SJSA1 (cell line): ENCODE measurements at places on chromosomes 6 and 20. TPM values are rescaled to one million over a fixed set of nuclear protein-coding genes. Genes with fewer than 3 reads are reported as not detected.
A peak's percentile ranks its signal among the peaks of the same experiment; 100 is the strongest.

Gene EPPIN
- not detected in 2 replicates for total RNA-seq

Gene UNC5CL
- 0.47 TPM in 1 of 2 replicates, not detected in the other for total RNA-seq

GRCh38 chr6:108807928-108808327 lies 40.3 kb upstream of the ARMC2 start:
- DNase-seq, result no peak

Gene LAMP5
- total RNA-seq, result not detected in 2 replicates

DNA sequence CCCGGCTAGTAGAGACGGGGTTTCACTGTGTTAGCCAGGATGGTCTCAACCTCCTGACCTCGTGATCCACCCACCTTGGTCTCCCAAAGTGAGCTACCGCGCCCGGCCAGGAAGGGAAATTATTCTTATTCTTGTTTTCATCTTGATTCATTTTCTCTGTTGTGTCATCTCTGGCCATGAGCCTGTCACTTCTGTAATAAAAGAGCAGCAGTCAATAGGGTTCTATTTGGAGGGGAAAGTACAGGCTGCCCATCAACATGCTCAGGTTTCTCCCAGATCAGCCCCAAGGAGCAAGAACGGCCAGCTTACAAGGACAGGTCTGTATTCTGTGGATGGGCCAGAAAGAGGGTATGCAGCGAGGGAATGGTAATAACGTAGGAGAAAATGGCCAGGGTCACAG lies 345.0 kb downstream of the PREX1 start:
- DNase-seq, result no peak

DNA sequence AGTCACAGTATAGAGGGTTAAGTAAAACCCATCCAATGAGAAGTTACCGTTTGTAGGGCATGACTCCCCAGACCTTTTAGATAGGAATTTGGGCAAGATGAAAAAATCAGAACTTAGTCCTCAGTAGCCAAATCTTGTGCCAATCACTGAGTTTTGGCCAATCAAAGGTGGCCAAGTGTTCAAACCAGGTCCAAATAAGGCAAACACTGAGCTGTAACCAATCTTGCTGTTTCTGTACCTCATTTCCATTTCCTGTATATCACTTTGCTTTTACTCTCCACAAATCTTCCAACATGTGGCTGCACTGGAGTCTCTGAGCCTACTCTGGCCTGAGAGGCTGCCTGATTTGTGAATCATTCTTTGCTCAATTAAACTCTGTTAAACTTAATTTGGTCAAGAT lies 81.8 kb upstream of the GPR6 start:
- peak; percentile 21 for DNase-seq

DNA sequence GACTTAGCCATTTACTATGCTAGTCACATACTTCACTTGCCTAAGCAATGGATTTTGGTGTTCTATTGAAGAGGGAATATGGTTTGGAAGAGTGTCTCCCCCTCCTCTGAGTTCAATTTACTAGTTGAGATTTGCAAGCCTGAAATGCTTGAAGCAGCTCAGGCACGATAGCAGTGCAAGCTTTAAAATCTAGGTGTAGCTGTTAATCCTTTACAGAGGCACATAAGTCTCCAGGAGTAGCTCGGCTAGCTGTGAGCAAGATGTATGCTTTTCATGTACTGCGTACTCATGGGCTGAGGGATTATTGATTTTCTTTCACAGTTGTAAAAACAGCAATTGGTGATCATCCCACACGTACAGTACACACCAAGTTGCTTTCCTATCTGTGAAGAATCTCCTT lies 726 bp downstream of the FLRT3 start:
- DNase-seq, result peak; percentile 2

Gene ARMC2
- total RNA-seq, result 0.71 and 1.9 TPM in 2 replicates

Gene CHRNA4
- total RNA-seq, result not detected in 2 replicates

DNA sequence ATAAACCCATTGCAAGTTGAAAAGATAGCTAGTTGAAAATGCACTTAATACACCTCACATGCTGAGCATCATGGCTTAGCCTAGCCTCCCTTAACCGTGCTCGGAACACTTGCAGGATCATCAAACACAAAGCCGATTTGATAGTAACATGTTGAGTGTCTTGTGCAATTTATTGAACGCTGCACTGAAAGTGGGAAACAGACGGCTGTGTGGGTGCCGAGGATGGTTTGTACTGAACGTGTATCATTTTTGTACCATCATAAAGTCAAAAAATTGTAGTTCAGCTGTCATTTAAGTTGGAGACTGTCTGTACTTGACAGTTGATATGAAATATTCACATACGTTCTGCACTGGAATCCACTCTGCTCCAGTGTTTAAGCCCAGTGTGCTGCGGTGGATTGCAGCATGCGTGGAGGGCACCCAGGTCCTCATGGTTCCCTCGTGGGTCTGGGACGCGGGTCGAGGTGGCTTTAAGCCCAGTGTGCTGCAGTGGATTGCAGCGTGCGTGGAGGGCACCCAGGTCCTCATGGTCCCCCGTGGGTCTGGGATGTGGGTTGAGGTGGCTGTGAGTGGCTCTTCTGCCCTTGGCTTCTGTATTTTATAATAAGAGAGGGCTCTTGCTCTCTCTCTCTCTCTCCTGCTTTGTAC lies 77.0 kb downstream of the CDH4 start:
- peak; percentile 66 for DNase-seq

DNA sequence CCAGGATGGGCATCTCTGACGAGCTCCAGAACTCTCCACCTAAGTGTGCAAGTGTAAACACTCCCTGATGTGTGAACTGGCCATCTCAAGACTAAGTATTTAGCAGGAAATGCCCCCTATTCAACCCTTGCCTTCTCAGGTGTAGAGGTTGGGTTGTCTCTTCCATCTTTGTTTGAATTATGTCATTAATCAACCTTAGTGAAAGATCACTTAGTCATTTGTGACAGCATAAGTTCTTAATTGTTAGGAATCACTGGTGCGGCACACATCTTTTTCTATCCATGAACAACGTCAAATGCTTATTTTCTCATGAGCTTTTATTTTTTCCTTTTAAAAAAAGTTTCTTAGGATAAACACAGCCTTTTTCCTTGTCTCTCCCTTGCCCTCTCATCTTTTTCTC lies 151.6 kb downstream of the ESR1 start:
- no peak for DNase-seq

- no peak for DNase-seq
These were observed 146.4 kb downstream of the AKAP7 start for GRCh38 chr6:131281471-131282270.

GRCh38 chr6:142561511-142562265 lies 259.9 kb downstream of the ADGRG6 start:
- DNase-seq, result no peak

Gene MICB
- total RNA-seq, result 32.7 and 60.0 TPM in 2 replicates
